ENCODE measurements at places on chromosomes 5 and 9. TPM values are rescaled to one million over a fixed set of nuclear protein-coding genes. Genes with fewer than 3 reads are reported as not detected.
A peak's percentile ranks its signal among the peaks of the same experiment; 100 is the strongest.

- H3K27ac ChIP-seq = no peak overlapping the region
- DNase-seq = no peak
- H3K4me3 ChIP-seq = no peak overlapping the region
- H3K4me1 ChIP-seq = no peaks in the 10 kb centered on the region
Observed at GRCh38 chr9:117938086-117938485, 233.9 kb downstream of the TLR4 start.

GRCh38 chr5:62771341-62771740 is 192.7 kb downstream of the LRRC70 start:
- no peaks in the 10 kb centered on the region for H3K4me1 ChIP-seq
- H3K27ac ChIP-seq = no peak overlapping the region
- no peak for DNase-seq
- no peaks in the 10 kb centered on the region for H3K27me3 ChIP-seq

DNA sequence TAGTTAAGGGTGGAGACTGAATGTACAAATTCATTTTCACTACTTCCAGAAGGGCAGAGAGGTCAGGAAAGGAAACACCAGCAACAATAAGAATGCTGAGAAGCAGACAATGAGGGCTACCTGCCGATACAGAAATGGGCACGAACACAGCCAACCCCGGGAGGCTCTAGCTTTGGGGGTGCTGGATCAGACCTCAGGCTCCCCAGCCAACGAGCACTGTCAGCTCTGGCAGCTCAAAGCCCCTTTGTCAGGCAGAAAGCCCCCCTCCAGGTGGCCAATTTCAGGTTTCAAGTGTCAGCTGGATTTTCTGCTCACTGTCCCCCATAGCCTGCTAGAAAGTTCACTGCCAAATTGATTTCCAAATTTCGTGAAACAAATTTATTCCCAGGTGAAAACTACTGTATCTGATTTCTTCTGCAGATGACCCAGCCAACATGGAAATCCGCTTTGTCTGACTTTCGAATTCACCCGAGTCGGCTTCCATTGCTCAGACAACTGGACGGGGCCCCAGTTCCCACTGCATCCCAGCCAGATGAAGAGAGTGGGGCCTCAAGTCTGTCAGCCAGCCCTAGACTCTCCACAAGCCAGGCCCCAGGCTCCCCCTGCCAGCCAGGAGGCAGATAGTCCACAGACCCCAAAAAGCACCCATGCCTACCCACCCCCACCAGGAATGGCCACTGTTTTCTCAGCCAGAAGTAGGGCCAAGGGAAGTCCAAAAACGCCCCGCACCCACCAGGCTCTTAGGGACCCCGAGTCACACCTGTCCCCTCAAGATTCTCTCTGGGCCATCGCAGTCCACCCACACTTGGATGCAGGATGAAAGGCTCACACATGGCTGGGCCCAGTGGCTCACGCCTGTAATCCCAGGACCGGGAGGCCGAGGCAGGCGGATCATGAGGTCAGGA is 96.5 kb upstream of the PHYKPL start:
- no peak for DNase-seq
- no peak overlapping the region for H3K4me3 ChIP-seq
- H3K27me3 ChIP-seq = no peaks in the 10 kb centered on the region
- H3K4me1 ChIP-seq = no peaks in the 10 kb centered on the region
- no peaks in the 10 kb centered on the region for H3K36me3 ChIP-seq

GRCh38 chr5:179772351-179772750 is 21.4 kb upstream of the LTC4S start:
- H3K36me3 ChIP-seq = peaks cover 27% of the 10 kb centered on the region
- H3K4me3 ChIP-seq = no peak overlapping the region
- no peak for DNase-seq

- peaks cover 84% of the 10 kb centered on the region for H3K4me1 ChIP-seq
- no peaks in the 10 kb centered on the region for H3K27me3 ChIP-seq
- peak overlapping the region; percentile 35 for H3K27ac ChIP-seq
- DNase-seq = no peak
- no peak overlapping the region for H3K4me3 ChIP-seq
- H3K36me3 ChIP-seq = peaks cover 7% of the 10 kb centered on the region
Observed at GRCh38 chr5:1503241-1504068, 20.3 kb downstream of the LPCAT1 start.

JAKMIP2 gene
- total RNA-seq = 2.5 TPM

RLN2 gene
- 4.5 TPM for total RNA-seq

DNA sequence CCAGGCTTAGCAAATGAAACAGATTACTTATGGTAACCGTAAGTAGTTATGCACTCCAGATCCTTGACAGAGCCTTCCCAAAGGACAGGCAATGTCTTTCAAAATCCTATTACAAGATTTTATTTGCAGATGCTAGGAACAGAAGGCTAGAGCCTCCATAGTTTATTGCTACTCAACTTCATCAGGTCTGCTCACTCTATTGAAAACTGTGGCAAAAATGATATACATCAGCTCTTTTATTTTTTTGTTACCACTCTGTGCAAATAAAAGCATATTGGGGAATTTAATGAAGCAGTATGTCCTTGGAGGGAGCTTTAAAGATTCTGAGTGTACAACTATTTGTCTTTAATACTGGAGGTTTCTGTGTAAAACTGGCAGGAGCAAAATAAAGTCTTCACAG is 46.5 kb downstream of the SLC44A1 start:
- H3K4me3 ChIP-seq = no peak overlapping the region
- H3K27me3 ChIP-seq = no peaks in the 10 kb centered on the region
- no peak for DNase-seq
- no peak overlapping the region for H3K27ac ChIP-seq

DNA sequence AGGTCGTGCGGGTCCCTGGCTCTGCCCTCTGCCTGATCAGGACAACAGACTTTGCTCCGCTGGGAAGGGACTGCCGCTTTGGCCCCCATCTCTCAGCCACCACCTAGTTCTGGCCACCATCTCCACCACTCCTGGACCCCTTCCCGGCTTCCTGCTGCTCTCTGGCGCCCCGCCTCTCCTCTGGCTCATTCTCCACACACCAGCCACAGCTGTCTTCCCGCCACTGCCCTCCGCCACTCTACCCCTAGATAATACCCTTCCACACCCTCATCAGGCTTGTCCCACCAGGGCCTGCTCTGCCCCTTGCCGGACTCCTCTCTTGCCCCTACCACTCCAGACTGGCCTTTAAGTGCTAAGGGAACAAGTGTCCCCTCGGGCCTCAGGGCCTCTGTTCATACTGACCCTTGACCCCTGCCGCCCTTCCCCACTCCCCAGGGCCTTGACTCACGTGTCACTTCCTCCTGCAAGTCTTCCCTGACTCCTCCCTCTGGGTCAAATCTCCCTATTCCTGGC is 3.0 kb upstream of the CDX1 start:
- no peak for DNase-seq
- no peak overlapping the region for H3K4me3 ChIP-seq
- H3K4me1 ChIP-seq = peaks cover 4% of the 10 kb centered on the region
- peaks cover 4% of the 10 kb centered on the region for H3K27me3 ChIP-seq
- H3K36me3 ChIP-seq = no peaks in the 10 kb centered on the region
- no peak overlapping the region for H3K27ac ChIP-seq

DNA sequence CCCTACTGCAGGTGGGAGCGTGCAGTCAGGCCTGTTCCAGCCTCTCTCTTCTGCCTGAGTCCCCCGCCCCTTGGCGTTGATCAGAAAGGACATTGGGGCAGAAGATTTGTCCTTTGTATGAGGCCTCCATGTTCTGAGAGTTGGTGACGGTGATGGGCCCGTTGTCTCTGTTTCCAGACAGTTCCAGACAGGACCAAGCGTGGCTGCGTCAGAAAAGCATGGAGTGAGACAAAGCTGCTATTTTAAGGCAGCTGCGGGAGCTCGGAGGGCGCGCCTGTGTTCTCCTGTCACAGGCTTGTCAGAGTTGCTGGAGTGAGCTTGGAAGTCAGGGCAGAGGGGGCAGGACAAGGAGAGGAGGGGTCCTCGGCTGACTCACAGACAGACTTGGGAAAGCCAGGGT is 32.1 kb upstream of the SH3PXD2B start:
- no peaks in the 10 kb centered on the region for H3K36me3 ChIP-seq
- H3K27ac ChIP-seq = no peak overlapping the region
- peaks cover 25% of the 10 kb centered on the region for H3K27me3 ChIP-seq
- no peak overlapping the region for H3K4me3 ChIP-seq
- DNase-seq = no peak
- H3K4me1 ChIP-seq = no peaks in the 10 kb centered on the region

WDR31 gene
- total RNA-seq = 0.23 TPM

FBN2 gene
- 0.32 TPM for total RNA-seq

GRCh38 chr5:69212022-69212421 is 22.6 kb downstream of the CENPH start:
- H3K27me3 ChIP-seq = no peaks in the 10 kb centered on the region
- no peak overlapping the region for H3K4me3 ChIP-seq
- no peaks in the 10 kb centered on the region for H3K36me3 ChIP-seq
- peaks cover 4% of the 10 kb centered on the region for H3K4me1 ChIP-seq
- no peak overlapping the region for H3K27ac ChIP-seq

BHMT gene
- 1.6 TPM for total RNA-seq

GRCh38 chr5:143405849-143406098 is 2.3 kb upstream of the NR3C1 start:
- H3K27me3 ChIP-seq = no peaks in the 10 kb centered on the region
- H3K4me3 ChIP-seq = peak overlapping the region; percentile 97

DNA sequence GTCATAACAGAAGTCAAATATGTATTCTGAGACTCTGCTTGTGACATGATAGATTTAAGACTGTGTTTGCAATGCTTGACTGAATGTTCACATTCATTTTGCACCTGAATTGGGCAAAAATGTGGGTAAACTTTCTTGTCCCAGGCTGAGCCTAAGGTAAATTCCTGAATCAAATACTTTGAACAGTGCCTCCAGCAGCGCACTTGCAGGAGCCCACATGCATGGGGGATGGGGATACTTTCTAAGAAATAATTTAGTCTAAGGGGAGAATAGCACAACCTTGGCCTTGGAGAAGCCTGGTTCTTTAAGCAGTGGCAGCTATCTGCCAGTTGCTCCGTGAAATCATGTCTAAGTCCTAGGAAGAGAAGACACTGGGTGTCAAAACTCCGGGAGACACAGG is 163.5 kb upstream of the EGFLAM start:
- no peak for DNase-seq
- H3K27ac ChIP-seq = no peak overlapping the region
- H3K27me3 ChIP-seq = no peaks in the 10 kb centered on the region
- H3K36me3 ChIP-seq = no peaks in the 10 kb centered on the region

- no peak overlapping the region for H3K27ac ChIP-seq
- no peaks in the 10 kb centered on the region for H3K36me3 ChIP-seq
- H3K27me3 ChIP-seq = no peaks in the 10 kb centered on the region
- no peaks in the 10 kb centered on the region for H3K4me1 ChIP-seq
- DNase-seq = no peak
- no peak overlapping the region for H3K4me3 ChIP-seq
Observed at GRCh38 chr5:41747301-41747700, 122.9 kb downstream of the OXCT1 start.

DNA sequence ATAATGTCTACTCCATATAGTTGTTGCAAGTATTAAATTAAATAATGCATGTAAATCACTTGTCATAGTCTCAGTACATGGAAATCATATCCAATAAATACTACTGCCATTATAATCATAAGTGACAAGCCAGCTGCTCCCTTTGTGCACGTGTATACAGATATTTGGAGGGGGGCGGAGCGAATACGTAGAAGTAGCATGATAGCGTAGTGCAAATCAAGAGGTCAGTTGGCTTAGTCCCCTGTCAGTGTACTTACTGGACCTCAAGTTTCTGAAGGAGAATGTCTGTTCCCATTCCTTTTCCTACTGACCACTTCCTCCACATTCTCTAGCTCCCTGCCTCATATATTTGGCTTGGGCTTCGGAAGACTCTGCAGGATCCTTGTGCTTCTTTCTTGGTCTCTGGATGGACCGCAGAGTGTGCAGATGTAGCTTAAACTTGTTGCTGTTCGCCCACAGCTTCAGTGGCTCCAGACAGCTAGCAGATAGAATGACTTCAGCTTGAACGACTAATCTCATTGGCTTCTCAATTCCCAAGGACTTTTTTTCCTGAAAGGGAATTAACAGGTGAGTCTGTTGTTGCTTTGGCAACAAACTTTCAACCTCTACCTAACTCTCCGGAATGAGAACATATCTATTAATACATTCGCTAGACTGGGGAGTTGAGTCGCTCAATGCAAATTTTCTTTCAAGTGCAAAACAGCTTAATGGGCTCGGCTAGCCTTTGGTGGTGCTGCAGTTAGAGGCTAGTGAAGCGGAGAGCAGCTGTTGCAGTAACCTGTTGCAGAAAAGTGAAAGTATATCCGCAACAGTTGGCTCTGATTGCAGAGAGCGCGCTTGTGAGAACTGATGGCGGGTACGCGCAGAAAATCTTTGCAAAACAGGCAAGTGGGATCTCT is at the start of gene PCDHB1:
PCDHB1 (plus strand) TSS at position 753 of the 899 bp plus-strand sequence; CDS start at position 850, 97 bp downstream.
- peak within 1 kb of the TSS; percentile 19 for H3K4me3 ChIP-seq
- peaks cover 6% of the 10 kb centered on the region for H3K27me3 ChIP-seq
- H3K36me3 ChIP-seq = no peaks in the 10 kb centered on the region
- no peaks in the 10 kb centered on the region for H3K4me1 ChIP-seq

- DNase-seq = no peak
- H3K4me1 ChIP-seq = no peaks in the 10 kb centered on the region
- H3K4me3 ChIP-seq = no peak overlapping the region
- H3K27ac ChIP-seq = no peak overlapping the region
- H3K27me3 ChIP-seq = no peaks in the 10 kb centered on the region
Observed at GRCh38 chr9:78811622-78812276, 514.8 kb downstream of the PSAT1 start.

DNA sequence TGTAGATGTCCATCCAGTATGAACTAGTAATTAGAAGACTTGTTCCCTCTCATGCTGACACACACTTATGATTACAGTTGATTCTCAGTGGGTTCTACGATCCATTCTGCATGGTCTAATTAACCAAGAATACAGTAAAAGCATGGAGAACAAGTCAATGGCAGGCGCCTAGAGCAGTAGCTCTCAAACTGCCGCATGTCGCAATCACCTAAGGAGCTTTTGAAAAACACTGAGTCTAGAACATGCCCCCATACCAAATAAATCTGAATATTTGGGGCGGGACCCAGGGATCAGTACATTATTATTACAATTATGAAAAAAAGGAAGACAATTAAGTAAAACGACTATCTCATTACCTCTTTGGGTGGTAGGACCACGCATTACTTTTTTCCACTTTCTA is 26.7 kb upstream of the CEP78 start:
- H3K27me3 ChIP-seq = no peaks in the 10 kb centered on the region
- H3K4me1 ChIP-seq = peaks cover 29% of the 10 kb centered on the region
- no peak overlapping the region for H3K4me3 ChIP-seq
- H3K27ac ChIP-seq = no peak overlapping the region
- no peaks in the 10 kb centered on the region for H3K36me3 ChIP-seq
- DNase-seq = no peak

GRCh38 chr5:52469835-52470234 is 317.9 kb upstream of the ITGA1 start:
- no peaks in the 10 kb centered on the region for H3K36me3 ChIP-seq
- H3K27me3 ChIP-seq = no peaks in the 10 kb centered on the region
- DNase-seq = no peak
- peak overlapping the region; percentile 50 for H3K27ac ChIP-seq
- peaks cover 2% of the 10 kb centered on the region for H3K4me1 ChIP-seq
